Endothelial cell (in vitro differentiated cells): ENCODE measurements at places on chromosomes 3 and 15.

GRCh38 chr3:12884790-12885582 is 43.6 kb upstream of the RPL32 start:
- DNase-seq, result no peak

DNA sequence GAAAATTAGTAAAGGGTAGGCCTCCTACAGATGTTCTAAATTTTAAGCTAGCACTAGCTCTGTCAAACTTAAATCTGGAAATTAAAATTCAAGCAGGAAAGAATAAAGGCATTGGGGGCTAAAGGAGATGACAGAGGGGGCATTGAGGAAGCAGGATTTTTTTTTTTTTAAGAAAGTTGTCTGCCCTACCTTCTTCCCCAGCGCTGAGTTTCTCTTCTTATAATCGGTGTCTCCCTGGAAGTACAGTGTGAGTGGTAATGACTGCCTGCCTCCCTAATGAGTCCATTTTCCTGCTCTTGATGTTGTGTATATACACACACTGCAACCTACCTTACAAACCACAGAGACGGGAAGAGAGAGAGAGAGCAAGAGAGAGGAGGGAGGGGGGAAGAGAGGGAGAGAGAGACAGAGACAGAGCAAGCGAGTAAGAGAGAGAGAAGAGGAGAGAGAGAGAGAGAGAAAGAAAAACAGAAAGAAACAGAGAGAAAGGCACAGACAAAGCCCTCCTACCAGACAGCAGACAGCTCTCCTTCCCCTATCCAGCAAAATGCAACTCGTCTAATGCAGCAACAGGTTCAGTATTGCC is 47.0 kb downstream of the ZBTB20 start:
- DNase-seq, result no peak

DNA sequence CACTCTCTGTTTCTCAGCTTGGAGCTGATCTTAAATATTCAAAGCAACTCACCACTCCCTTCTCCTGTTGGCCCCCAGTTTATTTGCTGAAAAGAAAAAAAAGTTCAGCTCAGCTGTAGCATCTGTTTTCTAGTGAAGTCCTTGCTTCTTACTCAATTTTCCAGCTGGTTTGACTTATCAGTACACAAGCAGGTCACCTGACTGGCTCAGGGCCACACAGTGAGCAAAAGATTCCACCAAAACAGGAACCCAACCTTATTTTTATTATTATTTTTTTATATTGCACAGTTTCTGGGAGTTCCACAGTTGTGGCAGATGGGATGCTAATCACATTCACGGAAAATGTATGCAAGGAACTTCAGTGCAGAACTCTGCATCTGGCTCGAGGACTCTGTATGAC is 390.7 kb upstream of the RGMA start:
- DNase-seq, result no peak

- DNase-seq, result no peak
Measured at GRCh38 chr3:67093305-67093704, 95.2 kb downstream of the KBTBD8 start.

DNA sequence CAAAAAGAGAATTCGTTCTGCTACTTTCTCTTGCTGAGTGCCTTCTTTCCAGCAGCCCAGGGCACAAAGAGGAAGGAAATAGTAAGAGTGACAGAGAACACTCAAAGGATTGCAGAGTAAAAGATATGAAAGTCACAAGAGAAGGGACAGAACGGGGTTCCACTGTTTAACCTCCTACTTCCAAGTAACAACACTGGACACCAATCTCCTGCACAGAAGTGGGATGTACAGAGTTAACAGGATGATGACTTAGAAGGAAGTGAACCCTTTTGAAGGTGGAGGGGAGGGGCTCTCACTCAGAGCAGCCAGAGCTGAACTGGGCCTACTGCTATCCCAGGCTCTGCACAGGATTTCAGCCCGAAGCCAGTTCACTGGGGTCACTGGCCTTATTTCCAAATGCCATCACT is 130.1 kb upstream of the PRICKLE2 start:
- DNase-seq, result no peak

DNA sequence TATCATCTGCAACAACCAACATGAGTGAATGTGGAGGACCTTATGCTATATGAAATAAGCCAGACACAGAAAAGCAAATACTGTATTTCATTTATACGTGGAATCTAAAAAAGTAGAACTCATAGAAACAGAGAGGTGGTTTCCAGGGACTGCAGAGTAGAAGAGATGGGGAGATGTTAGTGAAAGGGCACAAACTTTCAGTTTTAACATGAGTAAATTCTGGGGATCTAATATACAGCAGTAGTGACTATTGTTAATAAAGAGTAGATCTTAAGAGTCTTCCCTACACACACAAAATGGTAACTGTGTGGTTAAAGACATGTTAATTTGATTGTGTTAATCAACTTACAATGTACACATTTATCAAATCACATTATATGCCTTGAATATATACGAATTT is 20.9 kb upstream of the MELTF start:
- no peak for DNase-seq

- DNase-seq, result no peak
Measured at GRCh38 chr3:147408188-147409100, 721 bp upstream of the ZIC1 start.

GRCh38 chr3:189233225-189233858 is 61.6 kb downstream of the TPRG1 start:
- peak; percentile 57 for DNase-seq

DNA sequence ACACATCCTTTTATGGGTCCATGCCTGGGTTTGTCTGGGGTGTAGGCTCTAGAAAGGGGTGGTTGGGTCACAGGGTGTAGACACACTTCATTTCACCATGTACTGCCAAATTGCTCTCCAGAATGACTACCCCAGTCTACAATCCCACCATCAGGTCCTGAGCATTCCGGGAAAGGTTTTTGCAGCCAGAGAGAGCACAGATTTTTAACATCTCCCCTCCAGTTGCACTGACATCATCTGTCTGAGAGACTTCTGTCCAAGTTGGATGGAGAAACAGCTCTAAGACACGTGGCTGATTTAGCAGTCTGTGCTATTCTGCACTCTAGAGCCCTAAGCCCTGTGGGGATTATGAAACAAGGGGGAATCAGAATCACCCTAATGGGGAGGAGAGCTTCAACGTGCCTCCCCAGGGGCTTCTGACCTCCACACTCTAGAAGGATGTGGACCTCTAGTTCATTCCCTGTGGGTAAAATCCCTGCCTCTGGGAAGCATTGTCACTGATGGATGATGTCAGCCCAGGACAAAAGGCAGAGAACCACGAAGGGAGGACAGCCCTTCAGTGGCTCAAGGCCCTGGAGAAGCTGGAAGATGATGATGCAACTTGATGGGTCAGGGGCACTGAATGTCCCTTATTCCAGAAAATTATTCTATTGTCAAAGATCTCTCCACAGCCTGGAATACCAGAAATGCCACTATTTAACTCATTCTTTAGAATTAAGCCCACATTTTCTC is 71.5 kb downstream of the CD200R1L start:
- no peak for DNase-seq

DNA sequence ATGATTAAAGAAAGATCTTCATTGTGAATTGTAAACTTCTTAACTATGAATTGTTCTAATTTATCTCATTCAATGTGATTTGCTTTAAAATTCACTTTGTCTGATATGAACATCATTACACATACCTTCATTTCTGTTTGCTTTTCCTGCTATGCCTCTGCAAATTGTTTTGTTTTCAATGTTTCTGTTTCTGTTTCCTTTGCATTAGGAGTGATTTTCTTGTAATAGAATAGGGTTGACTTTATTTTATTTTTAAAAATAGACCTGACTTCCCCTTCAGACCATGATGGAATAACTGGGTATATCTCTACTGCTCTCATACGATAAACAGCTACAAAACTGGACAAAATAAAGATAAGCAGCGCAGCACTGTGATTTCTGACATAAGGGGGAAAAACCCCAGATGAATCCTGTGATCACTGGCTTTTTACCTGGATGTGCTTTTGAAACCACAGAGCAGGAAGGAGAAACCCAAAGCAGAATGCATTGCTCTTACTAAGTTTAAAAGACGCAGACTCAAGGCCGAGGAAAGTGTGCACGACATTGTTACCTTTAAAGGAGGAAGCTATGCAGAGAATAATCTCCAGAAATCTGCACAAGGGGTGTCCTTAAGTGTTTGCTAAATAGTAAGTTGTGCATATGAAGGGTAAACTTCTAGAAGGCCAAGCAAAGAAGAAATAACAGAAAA is 420.2 kb downstream of the TBC1D5 start:
- no peak for DNase-seq

DNA sequence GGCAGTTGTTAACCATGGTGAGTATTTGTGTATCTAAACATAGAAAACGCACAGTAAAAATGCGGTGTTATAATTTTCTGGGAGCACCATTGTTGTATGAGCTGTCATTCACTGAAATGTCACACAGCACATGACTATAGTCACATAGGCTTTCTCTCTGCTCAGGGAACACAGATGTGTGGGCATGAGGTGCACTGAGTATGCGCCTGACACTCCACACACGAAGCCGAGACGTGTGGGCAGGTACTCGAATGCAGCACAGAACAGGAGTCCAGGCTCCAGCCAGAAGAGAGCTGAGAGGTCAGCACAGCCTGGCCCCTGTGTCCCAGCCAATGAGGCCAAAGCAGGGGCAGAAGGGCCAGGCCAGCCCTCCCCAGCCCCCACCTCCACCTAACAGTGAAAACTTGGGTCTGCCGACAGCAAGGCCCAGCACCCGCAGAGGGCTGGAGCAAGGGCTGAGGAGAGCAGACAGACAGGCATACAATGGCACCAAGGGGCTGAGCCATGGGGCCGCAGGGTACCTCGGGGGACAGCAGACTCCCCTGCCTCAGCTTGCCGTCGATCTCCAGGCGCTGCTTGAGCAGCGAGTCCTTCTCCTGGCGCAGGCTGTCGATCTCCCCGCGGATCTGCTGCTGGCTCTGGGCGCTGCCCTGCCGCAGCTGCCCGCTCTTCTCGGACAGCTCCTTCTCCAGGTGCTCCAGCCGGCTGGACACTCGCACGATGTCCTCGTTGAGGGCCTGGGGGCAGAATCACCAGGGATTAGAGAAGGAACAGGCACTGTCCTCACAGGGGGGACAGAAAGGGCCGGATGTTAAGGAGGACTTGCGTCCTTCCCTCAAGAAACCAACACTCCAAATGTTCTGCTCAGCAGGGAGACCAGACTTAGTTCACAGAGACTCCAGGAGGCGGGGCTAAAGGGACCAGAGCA is 24.0 kb downstream of the KIF7 start:
- DNase-seq, result no peak

DNA sequence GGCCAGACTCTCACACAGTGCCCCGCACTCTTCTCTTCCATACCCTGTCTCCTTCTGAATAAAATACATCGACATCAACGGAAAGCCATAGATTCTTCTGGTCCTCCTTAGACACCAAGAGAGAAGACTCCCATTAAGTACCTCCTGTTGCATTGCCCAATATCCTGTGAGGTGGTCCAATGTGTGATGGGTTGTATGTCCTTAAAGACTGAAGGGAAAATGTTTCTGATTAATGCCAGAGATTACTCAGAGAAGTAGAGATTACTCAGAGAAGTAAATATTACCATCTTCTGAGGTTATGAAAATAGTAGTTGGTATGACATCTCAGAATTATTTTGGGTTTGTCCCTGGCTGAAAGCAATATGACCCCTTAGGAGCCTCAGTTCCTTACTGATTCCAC is 60.8 kb upstream of the GALNT15 start:
- DNase-seq, result no peak
